ENCODE measurements at places on chromosomes 3 and 15.

DNA sequence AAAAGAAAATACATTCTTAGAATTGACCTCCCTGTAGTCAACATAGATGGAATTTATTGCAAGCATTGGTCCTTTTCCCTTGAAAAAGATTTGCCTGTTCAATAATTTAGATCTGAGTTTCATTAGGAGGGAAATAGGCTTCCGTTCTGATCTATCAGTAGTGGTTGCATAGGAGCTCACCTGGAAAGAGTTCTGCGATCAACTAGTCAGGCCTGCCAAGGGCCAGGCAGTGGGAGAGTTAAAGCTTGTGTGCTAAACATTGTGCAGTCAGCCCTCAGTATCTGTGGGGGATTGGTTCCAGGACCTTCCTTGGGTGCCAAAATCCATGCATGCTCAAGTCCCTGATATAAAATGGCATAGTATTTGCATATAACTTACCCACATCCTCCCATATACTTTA, 29.6 kb upstream of the IDH2 start:
- DNase-seq: no peak

DNA sequence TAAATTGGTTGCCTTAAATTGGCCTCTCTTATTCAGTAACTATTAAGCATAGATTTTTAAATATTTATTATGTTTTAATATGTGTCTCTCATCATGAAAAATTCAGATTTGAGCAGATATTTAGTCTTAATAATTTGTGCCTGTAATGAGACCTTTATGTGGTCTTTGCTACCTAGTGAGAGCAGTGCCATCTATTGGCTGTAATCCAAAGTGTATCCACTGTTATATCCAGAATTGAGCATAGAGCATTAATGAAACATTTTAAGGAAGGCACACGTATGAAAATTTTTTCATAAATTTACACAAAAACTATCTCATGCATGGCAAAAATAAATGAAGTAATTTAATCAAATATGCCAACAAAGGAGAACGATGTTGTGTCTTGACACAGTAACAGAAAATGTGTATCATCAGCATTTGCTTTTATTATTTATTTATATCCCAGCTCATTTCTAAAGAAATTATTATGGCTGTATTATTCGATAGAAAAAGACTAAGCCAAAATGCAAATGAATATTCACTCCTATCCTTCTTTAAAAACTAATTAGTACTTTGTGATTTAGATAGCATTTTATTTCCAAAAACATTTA, 203.5 kb downstream of the RSRC1 start:
- peak; percentile 32 for DNase-seq

GRCh38 chr15:52652984-52653383, 26.2 kb downstream of the ATOSA start:
- peak; percentile 55 for DNase-seq

- DNase-seq: no peak
Measured at GRCh38 chr15:100803171-100803440, 76.5 kb upstream of the ALDH1A3 start.

DNA sequence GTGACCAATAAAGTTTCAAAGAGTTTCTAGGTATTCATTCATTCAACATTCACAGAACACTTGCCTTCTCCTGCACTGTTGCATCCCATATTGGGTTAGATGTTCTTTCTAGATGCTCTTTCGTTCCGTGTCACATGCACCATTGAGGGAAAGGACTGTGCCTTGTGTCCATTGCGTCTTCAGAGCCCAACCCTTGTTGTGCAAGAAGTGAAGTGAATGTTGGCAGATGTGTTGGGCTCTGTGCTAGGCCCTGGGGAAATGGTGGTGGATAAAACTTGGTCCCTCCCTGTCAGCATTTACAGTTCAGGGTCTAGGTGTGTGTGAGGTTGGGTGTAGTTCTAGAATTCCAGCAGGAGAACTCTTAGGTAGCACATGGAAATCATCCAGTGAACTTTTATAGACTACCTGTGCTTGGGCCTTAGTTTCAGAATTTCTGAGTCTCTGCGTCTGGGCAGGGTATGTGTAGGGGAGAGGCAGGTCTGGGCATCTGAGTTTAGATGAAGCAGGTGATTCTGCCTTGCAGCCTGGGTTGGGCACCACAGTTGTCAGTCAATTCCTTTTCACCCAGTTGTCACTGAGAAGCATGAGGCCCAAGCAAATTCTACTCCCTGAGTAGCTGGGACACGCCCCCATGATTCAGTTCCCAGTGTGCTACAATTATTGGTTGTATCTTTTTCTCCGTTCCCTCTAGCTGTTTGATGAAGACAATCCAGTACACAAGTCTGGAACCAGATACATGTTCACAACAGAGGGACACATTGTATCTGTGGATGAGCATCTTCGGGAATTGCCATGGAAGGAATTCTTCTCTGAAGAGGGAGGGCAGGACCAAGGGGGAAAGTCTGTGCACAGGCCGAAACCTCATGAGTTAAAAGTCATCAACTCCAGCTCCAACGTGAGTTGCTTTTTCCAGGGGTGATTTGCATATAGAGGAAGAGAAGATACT, 25.4 kb downstream of the EDEM1 start:
- DNase-seq: no peak

- peak; percentile 34 for DNase-seq
Measured at GRCh38 chr15:88267720-88268119, 11.2 kb upstream of the NTRK3 start.

DNA sequence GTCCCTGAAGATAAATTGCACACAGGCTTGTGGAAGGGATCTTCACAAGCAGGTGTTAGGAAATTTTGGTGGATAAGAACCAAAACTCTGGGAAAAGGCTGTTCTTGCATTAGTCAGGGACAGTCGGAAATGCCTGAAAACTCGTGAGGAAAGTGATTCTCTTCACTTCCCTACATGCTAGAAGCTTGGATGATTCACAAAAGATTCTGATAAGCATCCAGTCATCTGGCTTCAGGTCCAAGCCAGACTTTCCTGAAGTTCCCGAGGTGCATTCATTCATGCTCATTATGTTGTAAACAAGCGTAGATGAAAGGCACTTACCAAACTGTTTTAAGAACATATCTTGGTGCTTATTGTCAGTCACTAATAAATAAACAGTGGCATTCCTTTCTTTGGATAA, 1028.7 kb downstream of the NTRK3 start:
- no peak for DNase-seq

- peak; percentile 38 for DNase-seq
Measured at GRCh38 chr3:112730210-112730609, 89.3 kb upstream of the CCDC80 start.

Data from GM23248 (cell line).